ENCODE measurements at places on chromosomes 16 and 17.

- DNase-seq: no peak
These were observed 7.6 kb upstream of the TNRC6A start for GRCh38 chr16:24721830-24722238.

DNA sequence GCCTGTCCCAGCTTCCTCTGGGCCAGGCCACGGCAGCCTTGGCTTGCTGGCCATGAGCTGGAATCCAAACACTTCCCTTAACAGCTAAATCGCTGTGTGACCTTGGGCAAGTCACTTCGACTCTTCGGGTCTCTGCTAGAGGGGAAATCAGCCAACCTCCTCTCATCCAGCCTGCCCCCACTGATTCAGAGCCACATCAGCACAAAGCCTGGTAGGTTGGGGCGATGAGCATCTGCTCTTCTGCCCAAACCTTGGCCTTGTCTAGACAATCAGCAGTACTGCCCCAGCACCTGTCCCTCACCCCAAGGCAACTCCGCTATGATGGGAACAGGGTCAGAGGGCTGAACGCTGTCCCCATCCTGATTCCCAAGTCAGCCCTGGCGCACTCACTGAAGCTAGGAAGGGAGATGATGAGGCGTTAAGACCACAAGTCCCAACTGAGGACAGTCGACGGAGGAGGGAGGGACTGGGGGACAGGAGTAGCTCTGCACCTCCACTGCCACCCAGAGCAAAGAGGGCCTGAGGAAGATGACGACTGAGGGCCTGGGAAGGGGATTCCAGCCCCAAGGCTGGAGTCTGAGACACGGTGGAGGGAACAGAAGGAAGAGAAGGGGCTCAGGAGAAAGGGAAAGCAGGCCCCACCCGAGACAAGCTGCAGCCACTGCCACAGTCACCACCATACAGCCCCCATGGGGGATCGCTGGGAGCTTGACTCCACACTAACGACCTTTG is 1.3 kb downstream of the CLUH start:
- DNase-seq: no peak

DNA sequence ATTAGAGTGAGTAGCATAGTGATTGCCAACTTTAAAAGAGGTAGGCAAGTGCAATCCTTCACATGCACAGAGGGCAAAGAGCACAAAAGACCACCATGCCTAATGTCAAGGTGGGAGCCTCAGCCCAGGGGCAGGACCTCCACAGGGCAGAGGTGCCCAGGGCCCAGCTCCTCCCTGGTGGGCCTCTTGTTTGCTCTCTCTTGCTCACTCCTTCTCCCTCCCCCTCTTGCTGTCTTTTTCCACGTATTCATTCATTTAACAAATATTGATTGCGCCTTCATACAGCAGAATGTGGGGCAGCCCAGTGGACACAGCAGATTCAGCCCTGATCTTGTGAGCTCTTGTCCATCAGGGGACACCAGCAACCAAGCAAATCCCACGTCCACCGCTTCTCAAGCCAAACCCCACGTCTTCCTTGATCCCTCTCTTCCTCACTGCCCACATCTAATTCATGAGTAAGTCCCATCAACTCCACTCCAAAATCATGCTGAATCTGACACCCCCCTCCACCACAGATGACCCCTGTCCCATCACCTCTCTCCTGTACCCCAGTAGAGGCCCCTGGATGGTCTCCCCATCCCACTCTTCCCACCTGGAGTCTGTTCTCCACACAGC is 44.1 kb upstream of the RPL38 start:
- DNase-seq: no peak

- no peak for DNase-seq
These were observed 175.1 kb downstream of the MYO1D start for GRCh38 chr17:32701871-32702270.

GRCh38 chr17:7572588-7573323 is 6.7 kb upstream of the CD68 start:
- peak; percentile 95 for DNase-seq

DNA sequence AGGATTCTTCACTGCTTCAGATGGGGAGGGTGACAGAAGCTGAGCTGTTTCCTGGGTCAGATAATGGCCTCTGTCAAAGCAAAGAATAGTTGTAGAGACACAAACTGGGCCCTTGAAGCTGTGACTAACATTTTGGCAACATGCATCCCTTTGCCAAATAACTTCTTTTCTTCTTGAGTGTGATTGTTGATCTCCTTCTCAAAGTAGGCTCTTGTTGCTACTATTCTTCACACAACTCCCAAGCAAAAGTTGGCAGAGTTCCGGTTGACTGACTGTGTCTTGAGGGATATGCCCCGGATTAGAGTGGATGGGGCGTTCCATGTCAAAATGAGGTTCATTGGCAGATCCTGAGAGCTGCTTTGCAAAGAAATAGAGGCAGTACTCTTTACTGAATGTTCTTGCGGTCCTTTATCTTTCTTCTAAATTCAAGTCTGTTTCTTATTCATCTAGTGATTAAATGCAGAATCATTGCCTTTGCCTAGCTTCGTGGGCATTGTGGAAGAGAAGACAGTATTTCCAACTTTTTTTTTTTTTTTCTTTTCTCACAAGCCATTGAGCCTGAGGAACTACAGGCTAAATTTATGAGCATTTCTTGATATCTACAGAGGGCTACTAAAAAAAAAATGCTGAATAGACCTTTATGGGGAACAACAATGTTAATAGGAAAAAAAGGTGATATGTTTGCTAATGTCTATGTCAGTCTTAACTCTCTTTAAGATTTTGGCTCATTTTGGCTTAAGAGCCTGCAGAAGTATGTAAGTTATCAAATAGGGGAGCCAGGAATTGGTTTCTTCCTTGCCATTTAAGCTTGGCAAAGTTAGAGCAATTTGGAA is 5.8 kb downstream of the WIPF2 start:
- DNase-seq: no peak

- DNase-seq: no peak
These were observed 9.7 kb downstream of the CFAP20 start for GRCh38 chr16:58119509-58119845.

- no peak for DNase-seq
These were observed 63.7 kb downstream of the C16orf78 start for GRCh38 chr16:49437344-49437743.

- no peak for DNase-seq
These were observed 12.8 kb upstream of the CBFB start for GRCh38 chr16:67016143-67016542.

DNA sequence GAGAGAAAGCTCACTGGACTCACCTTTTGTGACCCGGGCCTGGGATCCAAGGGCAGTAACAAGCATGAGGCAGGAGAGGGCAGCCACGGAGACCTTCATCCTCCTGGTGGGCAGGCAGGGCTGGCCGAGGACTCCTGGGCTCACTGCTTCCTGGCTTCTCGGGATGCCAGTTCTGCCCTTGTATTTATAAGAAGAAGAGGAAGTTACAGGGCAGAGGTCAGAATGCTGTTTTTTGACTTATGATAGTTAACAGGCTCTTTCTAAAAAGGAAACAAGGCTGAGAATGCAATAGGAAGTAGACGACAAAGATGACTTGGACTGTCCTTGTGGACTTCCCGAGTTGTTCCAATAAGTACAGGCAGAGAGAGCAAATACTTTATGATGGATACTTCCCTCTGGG is at the start of gene CCL23:
Gene CCL23 (minus strand): TSS at position 174 of the 400 bp plus-strand sequence. CDS start 75 bp downstream, at position 99.
- DNase-seq: no peak

GRCh38 chr17:76519048-76519966 is 18.1 kb upstream of the RHBDF2 start:
- DNase-seq: no peak

DNA sequence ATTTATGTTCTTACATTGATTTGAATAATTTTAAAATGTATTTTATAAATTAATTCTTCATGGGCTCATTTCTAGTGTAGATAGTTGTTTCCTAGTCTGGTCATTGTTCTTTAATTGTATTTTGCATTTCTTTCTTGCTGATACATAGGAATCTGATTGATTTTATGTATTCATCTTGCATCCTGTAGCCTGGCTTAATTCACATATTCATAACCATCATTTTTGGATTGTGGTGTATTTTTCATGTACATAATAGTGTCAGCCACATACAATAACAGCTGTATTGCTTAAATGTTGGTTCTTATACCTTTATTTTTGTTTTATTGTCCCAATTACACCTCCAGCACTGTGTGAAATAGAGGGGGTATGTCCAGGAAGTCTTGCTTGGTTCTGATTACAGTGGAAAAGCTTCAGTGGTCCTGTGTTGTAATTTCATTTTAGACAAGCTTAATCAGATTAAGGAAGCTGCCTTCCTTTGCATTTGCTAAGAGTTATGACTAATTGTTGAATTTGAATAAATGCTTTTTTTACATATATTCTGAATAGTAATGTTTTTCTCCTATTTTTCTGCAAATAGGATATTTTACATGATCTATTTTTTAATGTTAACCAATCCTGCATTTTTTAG is 103.7 kb downstream of the USP22 start:
- DNase-seq: no peak

GRCh38 chr16:12902511-12903372 is 1.3 kb downstream of the SHISA9 start:
- DNase-seq: no peak

DNA sequence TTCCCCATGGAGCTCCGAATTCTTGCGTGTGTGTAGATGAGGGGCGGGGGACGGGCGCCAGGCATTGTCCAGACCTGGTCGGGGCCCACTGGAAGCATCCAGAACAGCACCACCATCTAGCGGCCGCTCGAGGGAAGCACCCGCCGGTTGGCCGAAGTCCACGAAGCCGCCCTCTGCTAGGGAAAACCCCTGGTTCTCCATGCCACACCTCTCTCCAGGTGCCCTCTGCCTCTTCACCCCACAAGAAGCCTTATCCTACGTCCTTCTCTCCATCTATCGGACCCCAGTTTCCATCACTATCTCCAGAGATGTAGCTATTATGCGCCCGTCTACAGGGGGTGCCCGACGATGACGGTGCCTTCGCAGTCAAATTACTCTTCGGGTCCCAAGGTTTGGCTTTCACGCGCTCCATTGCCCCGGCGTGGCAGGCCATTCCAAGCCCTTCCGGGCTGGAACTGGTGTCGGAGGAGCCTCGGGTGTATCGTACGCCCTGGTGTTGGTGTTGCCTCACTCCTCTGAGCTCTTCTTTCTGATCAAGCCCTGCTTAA is 617 bp upstream of the SENP3 start:
- DNase-seq: no peak

DNA sequence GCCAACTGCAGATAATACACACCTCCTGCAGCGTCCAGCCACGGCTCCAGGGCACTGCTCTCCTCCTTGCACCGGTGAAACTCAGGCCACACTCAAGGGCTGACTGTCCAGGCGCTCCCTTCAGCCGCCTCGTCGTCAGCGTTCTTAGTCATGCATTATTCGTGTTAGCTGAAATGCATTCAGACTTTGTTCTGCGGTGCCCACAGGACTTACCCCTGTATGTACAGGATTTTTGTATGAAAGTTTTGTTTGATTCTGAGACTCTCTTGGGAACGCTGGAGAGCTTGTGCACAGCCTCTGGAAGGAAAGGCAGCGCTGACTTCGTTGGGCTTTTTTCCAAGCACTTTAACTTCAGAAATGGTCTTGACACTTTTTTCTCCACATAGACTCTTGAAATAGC is 22.1 kb downstream of the CIBAR2 start:
- no peak for DNase-seq

- no peak for DNase-seq
These were observed 57.1 kb downstream of the BRIP1 start for GRCh38 chr17:61806081-61806828.

DNA sequence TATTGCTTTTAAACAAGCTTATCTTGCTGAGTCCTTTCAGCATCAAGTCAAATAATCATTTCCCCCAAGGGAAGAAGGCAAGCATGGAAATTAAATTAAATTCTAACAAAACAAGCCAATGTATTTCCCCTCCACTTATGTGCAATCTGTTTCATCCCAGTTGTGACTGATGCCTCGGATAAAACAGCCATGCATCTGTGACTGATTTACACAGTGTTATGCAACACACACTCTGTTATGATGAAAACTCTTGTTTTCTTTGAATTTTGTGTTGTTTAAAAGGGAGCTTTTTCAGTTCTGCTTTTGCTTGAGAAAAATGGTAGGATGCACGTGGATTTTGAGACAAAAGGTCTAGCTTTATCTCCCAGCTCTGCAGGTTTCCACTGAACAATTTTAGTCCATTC is 32.6 kb downstream of the TMEM100 start:
- no peak for DNase-seq

DNA sequence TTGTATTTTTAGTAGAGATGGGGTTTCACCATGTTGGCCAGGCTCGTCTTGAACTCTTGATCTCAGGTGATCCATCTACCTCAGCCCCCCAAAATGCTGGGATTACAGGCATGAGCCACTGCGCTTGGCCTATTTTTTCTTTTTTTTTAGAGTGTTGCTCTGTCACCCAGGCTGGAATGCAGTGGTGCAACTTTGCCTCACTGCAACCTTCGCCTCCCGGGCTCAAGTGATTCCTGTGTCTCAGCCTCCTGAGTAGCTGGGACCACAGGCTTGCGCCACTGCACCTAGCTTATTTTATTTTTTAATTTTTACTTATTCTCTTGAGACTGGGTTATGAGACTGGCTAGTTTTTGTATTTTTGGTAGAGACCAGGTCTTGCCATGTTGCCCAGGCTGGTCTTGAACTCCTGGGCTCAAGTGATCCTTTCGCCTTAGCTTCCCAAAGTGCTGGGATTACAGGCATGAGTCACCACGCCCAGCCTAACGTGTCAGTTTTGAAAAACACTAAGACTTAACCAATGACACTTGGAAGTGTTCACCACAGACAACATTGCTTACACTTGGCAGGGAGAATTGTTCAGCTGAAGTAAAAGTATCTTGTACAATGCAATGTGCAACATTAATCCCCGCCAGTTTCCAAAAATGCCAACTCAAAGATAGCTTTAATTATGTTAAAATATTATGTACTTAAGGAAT is 26.9 kb downstream of the ATAD5 start:
- DNase-seq: no peak

DNA sequence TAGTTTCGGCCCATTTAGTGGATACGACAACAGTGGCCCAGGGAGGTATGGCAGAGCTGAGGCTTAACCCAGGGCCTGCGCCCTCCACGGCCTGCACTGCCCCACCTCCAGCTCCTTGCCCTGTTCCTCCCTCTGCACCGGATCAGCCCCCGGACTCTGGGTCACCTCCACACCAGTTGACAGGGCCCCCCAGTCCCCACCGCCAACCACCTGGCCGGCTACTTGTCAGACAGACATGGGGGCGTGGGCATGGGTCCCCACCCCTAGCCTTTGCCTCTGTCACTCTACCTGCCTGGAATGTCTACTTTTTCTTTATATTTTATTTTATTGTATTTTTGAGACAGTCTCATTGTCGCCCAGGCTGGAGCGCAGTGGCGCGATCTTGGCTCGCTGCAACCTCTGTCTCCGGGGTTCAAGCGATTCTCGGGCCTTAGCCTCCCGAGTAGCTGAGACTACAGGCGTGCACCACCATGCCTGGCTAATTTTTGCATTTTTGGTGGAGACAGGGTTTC is 3.0 kb upstream of the ACTG1 start:
- no peak for DNase-seq

- DNase-seq: no peak
These were observed 187.9 kb downstream of the CNTNAP4 start for GRCh38 chr16:76464955-76465620.

DNA sequence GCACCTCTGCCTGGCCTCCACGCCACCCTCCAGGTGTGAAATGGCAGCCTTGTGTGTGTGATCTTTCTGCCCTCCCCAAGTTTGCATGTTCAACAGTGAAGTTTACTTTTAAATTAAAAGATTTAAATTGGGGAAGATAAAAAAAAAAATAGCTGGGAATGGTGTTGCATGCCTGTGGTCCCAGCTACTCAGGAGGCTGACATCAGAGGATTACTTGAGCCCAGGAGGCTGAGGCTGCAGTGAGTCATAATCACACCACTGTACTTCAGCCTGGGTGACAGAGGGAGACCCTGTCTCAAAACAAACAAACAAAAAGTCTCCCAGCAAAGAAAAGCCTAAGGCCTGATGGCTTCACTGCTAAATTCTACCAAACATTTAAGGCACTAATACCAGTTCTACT is 35.4 kb upstream of the RNF43 start:
- no peak for DNase-seq
